Stimulated activated CD4-positive, alpha-beta T cell treated with anti-CD3 and anti-CD28 coated beads, Interleukin-1b, Interleukin-23, amount 100 ng/mL, for 4 hours (primary cell): ENCODE measurements at places on chromosomes 12 and 14.

- DNase-seq = no peak
Observed at GRCh38 chr12:53474819-53475218, 22.9 kb downstream of the PCBP2 start.

GRCh38 chr14:69399750-69400149 lies 1.3 kb downstream of the SLC39A9 start:
- no peak for DNase-seq

- peak; percentile 6 for DNase-seq
Observed at GRCh38 chr12:75641031-75641780, 129.8 kb upstream of the KRR1 start.

GRCh38 chr12:93111773-93112172 lies 182.7 kb upstream of the EEA1 start:
- DNase-seq = no peak

DNA sequence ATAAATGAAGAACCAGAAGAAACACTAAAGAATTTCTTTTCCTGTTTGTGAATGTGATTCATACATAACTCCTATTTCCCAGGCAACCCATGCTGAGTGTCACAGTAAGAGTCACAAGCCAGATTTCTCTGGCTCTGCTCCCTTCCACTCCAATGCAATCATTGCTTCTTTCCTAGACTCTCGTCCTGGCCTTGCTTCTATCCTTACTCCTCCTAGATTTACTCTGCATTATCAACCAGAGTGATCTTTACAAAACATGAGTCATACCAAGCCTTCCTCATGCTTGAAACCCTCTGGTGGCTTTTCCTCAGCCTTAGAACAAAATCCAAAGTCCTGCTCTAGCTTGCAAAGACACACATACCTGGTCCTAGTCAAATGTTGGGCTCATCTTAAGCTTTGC lies 13.3 kb downstream of the IL22 start:
- DNase-seq = no peak

DNA sequence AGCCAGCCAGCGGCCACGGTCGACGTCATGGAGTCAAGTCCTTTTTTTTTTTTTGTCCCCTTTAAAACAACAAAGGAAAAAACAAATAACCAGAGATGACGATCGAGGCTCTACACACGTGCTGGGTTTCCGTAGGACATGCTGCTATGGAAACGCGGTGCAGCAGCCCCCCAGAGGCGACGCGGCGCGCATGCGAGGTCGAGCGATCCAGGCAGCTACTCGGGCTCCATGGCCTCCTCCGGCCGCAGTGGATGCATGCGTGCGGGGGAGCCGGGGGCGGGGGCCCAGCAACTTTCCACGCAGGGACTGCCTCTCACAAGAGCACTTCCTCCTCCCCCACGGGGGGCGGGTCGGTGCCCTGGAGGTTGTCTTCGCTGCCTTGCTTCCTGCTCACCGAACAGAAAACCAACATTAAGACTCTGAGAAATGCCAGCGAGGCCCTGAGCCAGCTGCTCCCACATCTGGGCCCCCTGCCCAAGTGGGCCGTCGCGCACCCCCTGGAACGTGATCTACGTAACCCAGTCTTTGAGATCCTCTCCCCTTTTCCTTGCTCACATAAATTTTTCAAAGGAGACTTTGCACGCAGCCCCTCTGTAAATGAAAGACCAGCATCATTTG lies 30.7 kb downstream of the P2RX4 start:
- DNase-seq = peak; percentile 69
